ENCODE measurements at places on chromosomes 12 and 14. TPM values are rescaled to one million over a fixed set of nuclear protein-coding genes. Genes with fewer than 3 reads are reported as not detected.

DNA sequence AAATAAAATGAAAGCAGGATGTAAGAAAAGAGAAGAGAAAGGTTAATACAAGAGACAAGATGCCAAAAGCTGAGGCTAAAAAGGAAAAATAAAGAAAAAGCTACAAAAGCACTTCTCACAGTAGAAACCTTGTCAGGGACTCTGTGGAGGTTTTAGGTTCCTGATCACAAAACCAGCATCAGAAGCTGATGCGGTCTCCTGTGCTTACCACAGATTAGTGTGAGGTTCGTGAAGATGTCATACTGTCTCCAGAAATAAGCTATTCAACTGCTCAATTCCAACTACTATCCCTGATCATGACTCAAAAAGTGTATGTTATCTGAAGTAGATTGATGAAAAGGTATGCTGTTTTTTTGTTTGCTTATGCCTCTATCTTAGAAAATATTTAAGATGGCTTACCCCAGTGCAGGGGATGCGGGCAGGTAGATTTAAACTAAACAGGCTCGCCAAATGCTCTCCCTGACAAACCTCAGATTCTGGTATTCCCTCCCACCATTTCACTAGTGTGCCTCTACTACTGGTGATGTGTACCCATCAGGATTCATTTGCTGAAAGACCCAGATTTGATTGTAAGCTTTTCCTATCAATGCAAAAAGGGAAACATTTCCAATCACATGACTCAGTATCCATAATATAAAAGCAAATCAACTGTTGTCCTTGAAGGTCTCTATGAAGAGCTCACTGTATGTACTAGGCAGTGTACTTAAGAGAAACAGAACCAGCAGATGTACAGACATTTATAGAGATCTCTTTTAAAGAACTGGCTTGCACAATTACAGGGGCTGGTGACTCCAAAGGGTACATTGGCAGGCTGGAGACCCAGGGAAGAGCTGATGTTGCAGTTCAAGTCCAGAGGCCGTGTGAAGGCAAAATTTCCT is 169.5 kb upstream of the FOXN3 start:
- no peak for DNase-seq

DNA sequence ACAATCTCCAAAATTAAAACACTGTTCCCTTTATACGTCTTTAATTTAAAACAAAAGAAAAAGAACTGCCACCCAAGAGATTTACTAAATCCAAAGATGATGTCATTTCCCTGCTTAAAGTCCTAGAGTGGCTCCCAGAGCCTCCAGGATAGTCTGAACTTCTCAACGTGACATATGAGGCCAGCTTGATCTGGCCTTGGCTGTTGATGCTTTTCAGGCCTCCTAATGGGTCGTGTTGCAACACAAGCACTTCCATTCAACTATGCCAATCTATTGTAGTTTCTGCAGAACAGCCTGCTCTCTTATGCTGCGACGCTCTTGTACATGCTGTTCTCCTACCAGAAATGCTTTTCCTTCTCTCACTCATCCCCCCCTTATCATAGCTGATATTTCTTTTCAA is 35.7 kb downstream of the LGR5 start:
- no peak for DNase-seq

Gene NFE2
- total RNA-seq: not detected

DNA sequence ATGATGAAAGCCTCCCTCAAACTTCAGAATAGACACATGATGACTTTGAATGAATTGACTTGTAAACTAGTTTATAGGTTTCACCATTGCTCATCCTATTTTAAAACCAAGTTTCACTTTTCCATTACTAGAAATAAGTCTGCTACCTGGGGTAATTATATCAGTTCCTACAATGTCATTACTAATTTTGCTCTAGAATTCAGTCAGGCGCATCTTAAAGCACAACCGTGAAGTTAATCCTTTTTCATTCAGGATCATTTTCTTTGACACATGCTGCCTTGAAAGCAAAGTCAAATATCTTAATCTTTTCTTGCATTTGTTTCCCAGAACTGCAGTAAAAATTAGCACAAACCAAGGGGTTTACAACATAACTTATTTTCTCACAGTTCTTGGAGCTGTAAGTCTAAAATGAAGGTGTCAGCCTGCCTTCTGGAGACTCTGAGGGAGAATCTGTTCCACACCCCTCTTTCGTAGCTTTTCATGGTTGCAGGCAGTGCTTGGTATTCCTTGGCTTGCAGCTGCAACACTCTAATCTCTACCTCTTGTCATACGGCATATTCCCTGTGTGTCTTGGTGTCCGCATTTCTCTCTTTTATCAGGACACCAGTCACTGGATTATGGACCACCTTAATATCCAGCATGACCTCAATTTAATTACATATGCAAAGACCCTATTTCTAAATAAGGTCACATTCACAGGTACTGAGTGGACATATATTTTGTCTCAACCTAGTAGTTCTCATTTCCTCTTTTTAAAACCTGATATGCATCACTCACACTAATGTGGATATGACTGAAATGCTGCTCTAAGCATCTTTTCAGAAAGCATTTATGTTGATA is 114.3 kb upstream of the PDZRN4 start:
- no peak for DNase-seq

Gene C12orf54
- total RNA-seq: not detected

- no peak for DNase-seq
Measured at GRCh38 chr14:26835979-26836570, 238.2 kb upstream of the NOVA1 start.

DNA sequence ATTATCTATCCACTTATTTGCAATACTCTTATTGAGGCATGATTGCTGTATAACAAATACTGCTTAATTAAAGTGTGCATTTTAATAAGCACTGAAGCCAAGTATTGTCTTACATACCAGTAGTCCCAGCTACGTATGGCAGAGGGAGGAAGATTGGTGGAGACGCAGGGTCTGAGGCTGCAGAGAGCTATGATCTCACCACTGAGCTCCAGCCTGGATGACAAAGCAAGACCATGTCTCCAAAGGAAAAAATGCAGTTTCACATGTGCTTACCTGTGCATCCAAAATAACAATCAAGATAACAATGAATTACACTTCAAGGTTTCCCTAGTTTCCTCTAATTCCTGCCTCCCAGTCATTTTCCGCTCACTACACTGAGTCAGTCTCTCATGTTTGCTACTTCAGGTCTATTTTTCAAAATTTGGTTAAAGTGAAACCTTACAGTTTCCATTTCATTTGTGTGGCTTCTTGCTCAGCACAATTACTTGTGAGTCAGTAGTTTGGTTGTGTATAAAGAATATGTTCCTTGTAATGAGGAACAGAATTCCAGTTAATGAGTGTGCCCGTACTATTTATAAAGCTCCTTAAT is 1250.1 kb downstream of the TMEM121 start:
- DNase-seq: no peak

All from Daoy (cell line).